Spleen (tissue), 13 donors: ENCODE measurements at places on chromosomes 2 and 18. TPM values are rescaled to one million over a fixed set of nuclear protein-coding genes. Genes with fewer than 3 reads are reported as not detected.

The HPCAL1 gene
- polyA plus RNA-seq = 57.9 TPM

The TMEM178A gene
- polyA plus RNA-seq = 0.74 TPM

The TMEFF2 gene
- not detected for polyA plus RNA-seq

The ALLC gene
- not detected for polyA plus RNA-seq

The CYP1B1 gene
- polyA plus RNA-seq = 22.6 TPM

The CD226 gene
- polyA plus RNA-seq = 0.91 TPM

The VSNL1 gene
- 0.16 TPM for polyA plus RNA-seq

The NMUR1 gene
- 0.83 TPM for polyA plus RNA-seq

The METAP1D gene
- polyA plus RNA-seq = 6.1 TPM

The SCN2A gene
- polyA plus RNA-seq = 0.15 TPM

The TWIST2 gene
- 1.7 TPM for polyA plus RNA-seq

The TUBA3E gene
- polyA plus RNA-seq = not detected

The DSEL gene
- polyA plus RNA-seq = 0.36 TPM

The FLACC1 gene
- 0.30 TPM for polyA plus RNA-seq

The ITGAV gene
- 9.5 TPM for polyA plus RNA-seq

The STPG4 gene
- polyA plus RNA-seq = not detected

The HOXD3 gene
- 4.4 TPM for polyA plus RNA-seq

The TUBB8B gene
- not detected for polyA plus RNA-seq

The FBLN7 gene
- 2.1 TPM for polyA plus RNA-seq

The GAREM2 gene
- polyA plus RNA-seq = 1.1 TPM
